CD4-positive, alpha-beta T cell treated with Interleukin-6 for 4 hours (primary cell): ENCODE measurements at places on chromosomes 5 and 9.

GRCh38 chr9:90972057-90972456 lies 170.4 kb downstream of the SYK start:
- no peak for DNase-seq

DNA sequence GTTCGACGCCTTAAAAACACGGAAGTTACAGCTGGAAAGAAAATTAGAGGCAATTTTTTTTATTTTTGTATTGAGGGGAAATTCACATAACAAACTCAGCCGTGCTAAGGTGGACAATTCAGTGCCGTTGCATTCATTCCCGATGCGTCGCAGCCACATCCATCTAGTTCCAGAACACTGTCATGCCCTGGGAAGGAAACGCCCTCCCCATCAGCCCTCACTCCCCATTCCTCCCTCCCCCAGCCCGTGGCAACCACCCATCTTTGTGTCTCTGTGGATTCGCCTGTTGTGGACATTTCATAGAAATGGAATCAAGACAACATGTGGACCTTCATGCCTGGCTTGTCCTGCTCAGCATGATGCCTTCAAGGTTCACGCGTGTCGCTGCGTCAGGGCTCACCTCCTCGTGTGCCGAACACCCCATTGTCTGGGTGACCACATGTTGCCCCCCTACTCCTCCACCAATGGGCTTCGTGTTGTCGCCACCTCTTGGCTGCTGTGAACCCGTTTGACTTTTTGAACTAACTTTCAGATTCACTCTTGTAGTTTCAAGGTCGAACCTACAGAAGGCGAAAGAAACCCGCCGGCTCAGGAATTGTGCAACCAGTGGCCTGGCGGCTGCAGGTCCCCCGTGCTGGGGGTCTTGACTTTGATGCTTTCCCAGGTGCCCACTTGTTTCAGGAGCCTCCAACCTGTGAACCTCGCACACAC lies 17.4 kb upstream of the CAMSAP1 start:
- peak; percentile 20 for DNase-seq

DNA sequence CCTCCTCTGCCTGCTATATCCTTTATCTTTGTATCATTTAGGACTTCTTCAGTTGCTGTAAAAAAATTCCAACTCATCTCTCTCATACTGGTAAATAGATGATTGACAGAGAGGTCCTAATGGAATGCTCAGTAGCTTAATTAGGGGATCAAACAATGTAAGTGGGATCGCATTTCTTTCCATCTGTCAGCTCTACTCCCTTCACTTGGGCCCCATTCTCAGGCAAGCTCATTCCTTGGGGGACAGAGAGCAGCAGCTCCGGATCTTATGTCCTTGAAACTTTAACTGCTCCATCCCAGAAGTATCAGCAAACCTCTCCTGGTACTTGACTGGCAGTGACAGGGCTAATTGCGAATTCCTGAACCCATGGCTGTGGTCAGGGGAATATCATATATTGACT lies 146.7 kb downstream of the YTHDC2 start:
- DNase-seq: no peak

GRCh38 chr5:109682383-109682782 lies 7.3 kb upstream of the MAN2A1 start:
- no peak for DNase-seq

- no peak for DNase-seq
Measured at GRCh38 chr9:79189511-79189924, 382.2 kb upstream of the TLE4 start.
